Mesenteric fat pad (tissue), 1 donor: ENCODE measurements at places on chromosomes 3 and 15. TPM values are rescaled to one million over a fixed set of nuclear protein-coding genes. Genes with fewer than 3 reads are reported as not detected.

- no peak for DNase-seq
Observed at GRCh38 chr3:60081381-60082095, 1031.7 kb upstream of the CFAP20DC start.

ABI3BP gene
- total RNA-seq, result 37.1 TPM

DNA sequence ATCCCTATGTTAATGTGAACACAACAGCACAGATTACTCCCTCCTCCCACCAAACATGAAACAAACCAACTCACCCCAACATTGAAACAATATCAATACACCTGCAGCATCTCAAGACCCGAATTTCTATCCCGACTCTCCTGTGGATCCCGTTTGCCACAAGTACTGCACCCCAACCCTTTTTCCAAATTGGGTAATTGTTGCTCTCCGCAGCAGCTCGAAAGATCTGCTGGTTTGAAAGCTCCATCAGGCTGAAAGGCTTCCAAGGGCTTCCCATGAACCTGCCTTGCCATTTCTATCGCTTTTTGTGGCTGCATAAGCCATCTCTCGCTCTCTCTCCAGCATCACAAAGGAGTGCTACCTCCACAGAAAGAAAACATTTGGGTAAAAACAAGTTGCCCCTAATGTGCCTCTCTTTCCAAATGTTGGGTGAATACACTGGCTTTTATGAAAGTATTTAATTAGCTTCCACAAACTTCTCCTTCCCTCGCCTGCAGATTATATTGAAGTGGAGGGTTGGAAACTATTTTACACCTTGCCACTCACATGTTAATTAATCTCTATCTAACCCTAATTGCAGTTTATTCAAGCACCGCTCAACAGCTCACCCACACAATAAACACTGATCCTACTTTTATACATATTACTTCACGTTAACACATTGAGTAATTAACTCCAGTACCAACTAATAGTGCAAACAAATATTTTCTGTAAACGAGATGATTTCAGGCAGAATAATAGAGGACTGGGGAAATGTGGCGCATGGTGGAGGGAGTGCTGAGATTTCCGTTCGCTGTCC is 2.5 kb upstream of the FEZF2 start:
- DNase-seq, result no peak

PPM1L gene
- total RNA-seq, result 12.7 TPM

DNA sequence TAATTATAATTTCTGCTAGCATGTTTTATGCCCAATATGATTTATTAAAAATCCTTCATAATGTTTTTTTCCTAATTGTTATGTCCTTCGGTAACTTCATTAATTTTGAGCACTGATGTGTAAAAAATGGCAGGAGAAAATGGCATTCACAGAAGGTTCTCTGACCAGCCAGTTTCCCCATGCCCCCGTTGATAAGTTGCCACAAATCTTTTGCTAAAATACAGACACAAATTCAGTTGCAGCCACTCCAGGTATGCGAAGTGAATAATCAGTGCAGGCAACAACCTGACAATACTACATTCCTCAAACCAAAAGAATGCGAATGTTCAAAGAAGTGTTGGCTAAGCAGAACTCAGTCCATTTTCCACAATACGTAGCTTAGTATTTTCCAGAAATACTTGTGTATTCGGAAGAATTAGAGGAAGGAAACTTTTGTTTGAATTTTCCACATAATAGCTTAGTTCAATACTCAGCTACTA is 32.7 kb downstream of the CHL1 start:
- no peak for DNase-seq

GRCh38 chr3:71602256-71602655 is 18.7 kb upstream of the FOXP1 start:
- DNase-seq, result no peak

- no peak for DNase-seq
Observed at GRCh38 chr3:140467104-140467577, 210.7 kb upstream of the TRIM42 start.

PCSK6 gene
- total RNA-seq, result 16.9 TPM

DNA sequence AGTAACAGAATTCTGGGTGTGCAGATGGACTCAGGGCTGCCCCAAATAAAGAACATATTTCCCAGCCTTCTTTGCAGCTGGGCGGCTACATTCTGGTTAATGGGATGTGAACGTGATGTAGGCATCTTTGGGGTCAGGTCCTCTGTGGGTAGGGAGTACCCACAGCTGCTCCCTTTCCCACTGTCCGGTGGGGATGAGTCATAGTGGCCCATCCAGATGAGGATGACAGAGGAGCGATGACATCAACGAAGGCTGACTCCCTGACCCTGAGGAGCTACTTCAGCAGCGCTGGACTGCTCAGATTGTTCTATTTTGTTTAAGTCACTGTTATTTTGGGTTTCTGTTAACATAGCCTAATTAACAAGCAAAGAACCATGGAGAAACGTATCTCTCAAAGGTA is 38.0 kb downstream of the SRPRB start:
- peak; percentile 33 for DNase-seq

- no peak for DNase-seq
Observed at GRCh38 chr3:148331081-148331846, 366.4 kb upstream of the AGTR1 start.

CALML4 gene
- total RNA-seq, result 7.2 TPM

DNA sequence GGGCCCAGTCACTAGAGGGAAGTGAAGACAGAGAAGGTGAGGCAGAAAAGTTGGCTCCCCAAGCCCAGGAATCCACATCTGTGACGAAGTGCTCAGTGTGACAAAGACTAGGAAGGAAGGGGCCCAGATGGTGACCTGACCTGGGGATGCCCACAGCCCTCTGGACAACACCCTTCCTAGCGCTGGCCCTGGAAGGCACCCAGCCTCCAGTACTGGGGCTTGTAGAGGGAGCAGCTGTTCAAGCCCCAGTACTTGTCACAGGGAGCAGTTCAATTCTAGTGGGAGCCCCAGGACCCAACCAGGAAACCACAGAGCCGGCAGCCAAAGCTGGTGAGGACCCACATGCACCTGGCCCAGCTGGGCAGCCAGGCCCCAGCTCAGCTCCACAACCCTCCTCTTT is 190.8 kb downstream of the XXYLT1 start:
- no peak for DNase-seq

- DNase-seq, result no peak
Observed at GRCh38 chr15:90213818-90214204, 12.7 kb downstream of the SEMA4B start.

TF gene
- 9.4 TPM for total RNA-seq

DNA sequence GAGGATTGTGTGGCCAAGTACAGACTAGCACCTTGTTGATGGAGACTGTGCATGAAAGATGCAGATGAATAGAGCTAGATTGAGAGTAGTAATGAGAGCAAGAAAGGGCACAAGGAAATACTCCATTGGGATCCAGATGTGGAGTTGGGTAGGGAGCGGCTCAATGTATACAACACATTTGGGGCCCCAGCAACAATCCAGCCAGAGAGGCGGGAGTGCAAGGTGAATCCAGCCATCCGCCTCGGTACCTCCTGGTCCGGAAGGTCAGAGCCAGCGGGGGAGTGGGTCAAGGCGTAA is 9.0 kb downstream of the ISL2 start:
- DNase-seq, result no peak

SOX14 gene
- total RNA-seq, result not detected

NCEH1 gene
- total RNA-seq, result 17.8 TPM

DNA sequence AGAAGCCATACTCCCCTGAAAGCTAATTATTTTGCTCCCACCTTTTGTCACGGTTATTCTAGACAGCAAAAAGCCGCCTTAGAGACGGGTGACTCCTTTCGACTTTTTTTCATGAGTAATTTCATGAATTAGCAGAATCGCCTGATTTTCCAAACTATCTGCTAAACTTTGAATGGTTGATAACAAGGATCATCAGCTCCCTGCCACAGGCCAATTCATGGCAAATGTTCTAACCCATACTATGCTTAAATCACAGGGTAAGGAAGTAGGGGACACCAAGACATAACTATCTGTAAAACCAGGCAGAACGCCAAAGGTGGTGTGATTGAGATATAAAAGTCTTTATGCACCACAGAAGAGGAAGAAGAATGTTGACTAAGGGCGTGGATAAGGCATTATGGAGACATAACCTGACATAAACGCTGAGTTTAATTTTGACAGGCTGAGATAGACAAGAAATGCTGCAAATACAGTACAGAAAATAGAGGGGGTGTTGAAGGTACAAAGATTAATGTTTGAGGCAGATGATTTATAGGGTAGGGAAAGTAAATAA is 891 bp upstream of the DMXL2 start:
- DNase-seq, result no peak

TOPAZ1 gene
- total RNA-seq, result not detected

DNA sequence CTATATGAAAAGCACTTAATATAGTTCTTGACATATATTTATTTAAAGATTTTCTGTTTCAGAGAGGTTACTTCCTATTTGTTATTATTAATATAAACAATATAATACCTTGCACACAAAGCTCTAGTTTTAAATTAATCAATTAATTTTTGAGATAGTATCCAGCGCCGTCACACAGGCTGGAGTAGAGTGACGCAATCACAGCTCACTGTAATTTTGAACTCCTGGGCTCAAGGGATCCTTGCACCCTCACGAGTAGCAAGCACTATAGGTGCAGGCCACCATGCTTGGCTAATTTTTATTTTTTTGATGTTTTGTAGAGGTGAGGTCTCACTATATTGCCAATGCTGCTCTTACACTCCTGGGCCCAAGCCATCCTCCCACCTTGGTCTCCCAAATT is 209.3 kb downstream of the GREM1 start:
- DNase-seq, result no peak

SEC62 gene
- 158 TPM for total RNA-seq

CYP8B1 gene
- not detected for total RNA-seq

ACAP2 gene
- 53.9 TPM for total RNA-seq

- DNase-seq, result no peak
Observed at GRCh38 chr3:131401978-131402377, 20.4 kb downstream of the NUDT16 start.

DNA sequence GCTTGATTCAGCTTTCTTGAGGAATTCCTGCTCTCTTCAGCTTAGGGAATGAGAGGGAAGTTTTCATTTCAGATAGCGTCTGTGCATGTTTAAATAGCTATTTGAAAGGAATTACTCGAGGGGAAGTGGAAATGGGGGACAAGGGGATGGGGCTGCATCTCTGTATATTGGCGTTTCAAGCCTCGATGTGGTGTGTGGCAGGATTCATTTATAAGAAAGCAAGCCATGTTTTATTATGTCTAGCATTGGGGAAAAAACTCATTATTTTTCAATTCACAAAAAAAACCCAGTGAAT is 1.0 kb downstream of the ATP2C1 start:
- DNase-seq, result no peak

CLDN18 gene
- not detected for total RNA-seq

DNA sequence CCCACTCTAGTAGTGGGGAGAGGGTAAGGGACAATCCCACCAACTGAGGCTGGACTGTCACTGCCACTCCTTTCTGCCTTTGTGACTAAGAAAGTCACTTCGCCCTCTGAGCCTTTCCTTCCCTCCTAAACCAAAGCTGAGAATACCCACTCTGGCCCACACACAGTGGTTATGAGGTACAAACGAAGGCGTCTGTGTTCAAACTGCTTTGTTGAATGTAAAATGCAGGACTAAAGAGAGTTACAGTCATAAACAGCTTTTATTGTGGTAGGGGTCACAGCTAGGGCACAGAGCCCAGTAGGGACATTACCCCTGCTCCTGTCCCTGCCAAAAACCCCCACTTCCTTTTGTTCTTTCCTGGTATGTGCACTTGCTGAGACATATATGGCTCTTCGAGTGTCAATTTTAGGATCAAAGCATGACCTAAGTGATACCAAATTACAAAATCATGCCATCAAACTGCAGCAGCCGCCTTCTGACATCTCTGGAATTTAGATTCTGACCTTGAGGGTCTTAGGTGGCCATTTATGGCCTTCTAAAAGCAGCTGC is 45.1 kb downstream of the CTDSPL start:
- no peak for DNase-seq

DNA sequence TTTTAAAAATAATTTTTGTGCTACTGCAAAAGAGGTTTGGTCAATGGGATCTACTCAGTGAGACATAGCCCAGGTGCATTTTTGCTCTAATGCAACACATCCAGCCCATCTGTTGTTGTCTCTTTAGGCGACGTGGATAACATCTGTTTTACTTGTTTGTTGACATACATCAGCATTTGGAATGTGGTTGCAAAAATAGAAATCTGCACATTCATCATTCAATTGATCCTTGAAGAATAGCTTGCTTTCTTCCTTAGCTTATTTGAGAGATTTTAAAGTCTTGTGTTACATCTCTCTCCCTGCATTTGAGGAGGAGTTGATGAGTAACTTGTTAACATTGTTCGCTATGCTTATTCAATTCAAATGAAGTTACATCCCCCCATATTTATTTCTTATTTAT is 1202.3 kb downstream of the NSUN3 start:
- no peak for DNase-seq

DNA sequence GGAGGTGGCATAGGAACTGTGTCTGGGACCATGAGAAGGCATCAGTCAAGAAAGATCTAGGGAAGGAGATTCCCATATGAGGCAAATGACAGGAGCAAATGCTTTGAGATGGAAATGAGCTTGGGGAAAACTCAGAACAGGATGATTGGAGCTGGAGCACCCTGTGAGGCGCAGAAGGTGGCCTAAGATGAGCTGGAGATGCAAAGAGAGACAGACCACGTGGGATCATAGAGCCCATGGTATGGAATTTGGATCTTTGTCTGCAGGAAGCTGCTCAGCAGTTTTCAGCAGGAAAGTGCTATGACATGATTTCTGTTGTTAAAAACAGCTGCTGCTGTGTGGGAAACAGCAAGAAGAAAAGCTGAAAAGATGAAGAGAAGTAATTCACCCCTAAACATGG is 310.6 kb downstream of the MAGI1 start:
- DNase-seq, result no peak

- no peak for DNase-seq
Observed at GRCh38 chr15:78088773-78089080, 3.6 kb upstream of the SH2D7 start.

GRCh38 chr15:91593067-91593466 is 260.4 kb upstream of the SLCO3A1 start:
- no peak for DNase-seq

RMDN3 gene
- total RNA-seq, result 57.0 TPM

ARHGEF3 gene
- 17.0 TPM for total RNA-seq

GOLGA6B gene
- not detected for total RNA-seq
